Stimulated activated CD4-positive, alpha-beta T cell treated with anti-CD3 and anti-CD28 coated beads, Interleukin-12 subunit alpha, Interleukin-12 subunit beta, amount 100 ng/mL, for 48 hours (primary cell): ENCODE measurements at places on chromosomes 16 and 17.
A peak's percentile ranks its signal among the peaks of the same experiment; 100 is the strongest.

GRCh38 chr16:56984639-56985038 lies 4.7 kb upstream of the NLRC5 start:
- no peak for DNase-seq

GRCh38 chr17:78128551-78129350 lies at the start of gene TMC6:
Gene TMC6 (minus strand): TSS chr17:78128755. CDS start chr17:78126832, 1,923 bp downstream.
- no peak for DNase-seq

DNA sequence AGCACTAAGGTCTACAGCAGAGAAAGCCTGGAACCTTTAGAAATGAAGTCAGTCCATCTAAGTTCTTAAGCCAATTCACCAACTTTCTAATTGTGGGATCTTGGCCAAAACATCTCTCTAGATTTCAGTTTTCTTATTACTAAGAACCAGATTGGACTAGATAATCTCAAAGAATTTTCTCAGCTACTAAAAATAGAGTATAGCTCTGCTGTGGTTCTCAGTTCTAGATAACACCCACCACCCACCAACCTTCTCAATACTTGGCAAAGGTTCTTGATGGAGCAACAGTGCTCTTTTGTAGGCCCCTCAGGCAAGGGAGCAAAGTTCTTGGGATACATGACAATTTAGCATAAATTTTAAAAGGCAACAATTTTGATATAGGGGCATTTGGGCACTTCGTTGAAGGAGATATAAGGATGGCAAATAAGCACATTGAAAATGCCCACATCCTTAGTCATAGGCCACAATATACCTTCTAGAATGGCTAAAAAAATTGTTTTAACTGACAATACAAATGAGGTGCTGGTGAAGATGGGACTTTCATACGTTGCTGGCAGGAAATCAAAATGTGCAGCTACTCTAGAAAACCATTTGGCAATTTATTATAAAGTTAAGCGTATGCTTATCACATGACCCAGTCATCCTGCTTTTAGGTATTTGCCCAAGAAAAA lies 74.4 kb upstream of the TMEM132E start:
- no peak for DNase-seq

- DNase-seq = no peak
Measured at GRCh38 chr17:47810200-47810821, 11.3 kb downstream of the OSBPL7 start.

GRCh38 chr16:678858-679813 lies 1.1 kb upstream of the STUB1 start:
- DNase-seq = peak; percentile 32

DNA sequence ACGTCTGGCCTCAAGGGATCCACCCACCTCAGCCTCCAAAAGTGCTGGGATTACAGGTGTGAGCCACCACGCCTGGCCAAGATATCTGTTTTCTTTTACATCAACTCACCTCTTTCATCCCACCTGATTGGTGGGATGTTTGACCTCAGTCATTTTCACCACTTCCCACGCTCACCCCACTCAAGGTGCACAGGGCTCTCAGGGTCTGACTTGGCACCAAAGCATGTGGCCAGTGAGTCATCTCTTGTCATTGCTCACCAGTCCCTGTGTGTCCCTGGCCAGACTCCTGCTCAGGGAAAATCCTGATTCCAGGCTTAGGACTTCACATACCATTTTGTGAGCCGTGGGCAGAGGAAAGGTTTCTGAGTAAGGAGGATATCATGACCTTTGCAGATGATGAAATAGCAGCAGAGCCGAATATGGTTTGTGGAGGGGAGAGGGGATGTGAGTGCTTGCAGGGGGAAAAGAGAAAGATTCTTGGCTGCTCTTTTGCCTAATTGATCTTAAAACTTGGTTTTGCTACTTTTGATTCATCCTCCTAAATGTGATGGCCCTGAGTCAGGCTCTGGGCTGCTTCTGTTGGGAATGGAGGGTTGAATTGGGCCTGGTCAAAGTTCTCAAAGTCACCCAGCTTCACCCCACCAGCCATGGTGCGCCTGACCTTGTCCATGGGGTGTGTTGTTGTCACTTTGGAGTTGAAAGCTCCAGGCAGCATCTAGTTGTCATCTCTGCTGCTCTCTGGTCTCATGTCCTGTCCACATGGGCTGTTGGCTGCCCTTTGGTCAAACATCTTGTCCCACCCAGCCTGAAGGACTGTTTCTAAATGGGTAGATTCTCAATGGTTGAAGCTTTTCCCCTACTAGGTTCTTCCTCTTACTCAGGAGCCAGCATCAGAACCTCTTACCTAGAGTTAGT lies 6.0 kb upstream of the KCNH6 start:
- DNase-seq = peak; percentile 29

GRCh38 chr17:27846042-27846655 lies 45.8 kb upstream of the NOS2 start:
- DNase-seq = peak; percentile 15

DNA sequence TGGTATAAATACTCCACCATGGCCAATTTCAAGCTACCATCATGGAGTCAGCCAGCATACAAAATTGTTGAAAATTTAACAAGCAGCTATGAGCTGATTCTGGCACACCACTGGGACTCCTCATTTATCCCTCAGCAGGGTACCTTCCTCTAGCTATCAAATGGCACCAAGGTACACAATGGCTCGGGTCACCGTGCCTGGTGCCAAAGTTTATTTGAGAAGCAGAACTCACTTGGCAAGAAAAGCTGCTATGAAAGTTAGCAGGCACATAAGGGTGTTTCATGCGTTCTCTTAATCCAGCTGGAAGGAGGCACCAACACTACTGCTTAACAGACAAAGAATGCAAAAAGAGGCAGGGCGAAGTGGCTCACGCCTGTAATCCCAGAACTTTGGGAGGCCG lies 51.6 kb downstream of the IKZF3 start:
- no peak for DNase-seq

DNA sequence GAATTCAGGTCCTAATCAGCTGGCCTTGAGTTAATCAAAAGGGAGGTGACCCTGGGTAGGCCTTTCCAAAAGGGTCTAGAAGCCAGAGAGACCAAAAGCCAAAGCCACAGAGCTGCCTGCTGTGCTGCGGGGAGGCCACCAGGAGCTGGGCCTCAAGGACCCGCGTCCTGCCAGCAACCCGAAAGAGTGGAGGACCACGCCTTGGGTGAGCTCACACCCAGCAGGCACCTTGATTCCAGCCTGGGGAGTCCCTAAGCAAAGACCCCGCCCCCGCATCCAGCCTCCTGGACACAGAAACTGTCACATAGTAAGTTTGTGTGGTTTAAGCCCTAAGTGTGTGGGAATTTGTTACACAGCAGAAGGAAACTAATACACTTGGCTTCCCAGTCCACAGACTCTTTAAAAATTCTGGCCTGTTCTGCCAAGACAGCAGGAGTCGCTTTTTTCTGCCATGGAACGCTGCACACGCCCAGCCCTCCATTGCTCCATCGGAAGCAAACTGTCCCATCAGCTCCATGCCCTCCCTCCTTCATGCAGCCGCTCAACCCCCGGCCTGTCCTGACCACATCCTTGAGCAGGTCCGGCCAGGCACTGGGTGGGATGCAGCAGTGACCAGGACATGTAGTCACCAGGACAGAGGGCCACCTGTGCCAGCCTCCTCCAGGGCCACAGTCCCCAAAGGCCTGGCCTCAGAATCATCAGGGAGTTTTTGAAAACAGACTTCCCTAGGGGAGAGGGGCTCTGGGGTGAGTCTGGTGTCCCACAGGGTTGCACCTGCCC lies 20.9 kb upstream of the RASD1 start:
- DNase-seq = no peak

- no peak for DNase-seq
Measured at GRCh38 chr16:88476817-88477397, 23.8 kb downstream of the ZFPM1 start.

DNA sequence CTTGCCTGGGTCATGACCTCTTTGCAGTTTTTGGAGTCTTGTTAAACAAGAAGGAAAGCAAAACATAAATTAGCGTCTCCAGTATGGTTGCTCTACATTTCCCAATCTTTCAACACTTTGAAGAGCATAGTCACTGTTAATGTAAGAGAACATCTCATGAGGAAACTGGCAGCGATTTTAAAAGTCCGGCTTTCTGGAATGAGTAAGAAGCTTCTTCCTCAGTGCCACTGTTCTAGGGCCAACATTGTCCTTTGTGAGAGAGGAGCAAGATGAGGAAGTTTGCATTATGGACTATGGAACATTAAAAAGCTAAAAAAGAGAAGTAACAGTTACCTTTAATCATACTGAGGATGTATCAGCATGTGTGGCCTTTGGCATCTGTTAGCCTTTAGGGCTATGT lies 73.1 kb downstream of the WNT3 start:
- no peak for DNase-seq

- no peak for DNase-seq
Measured at GRCh38 chr17:29179232-29180033, 765 bp downstream of the MYO18A start.

GRCh38 chr17:74201250-74201649 lies 2.2 kb upstream of the RPL38 start:
- DNase-seq = no peak

- no peak for DNase-seq
Measured at GRCh38 chr16:51968749-51969148, 578.2 kb downstream of the TOX3 start.
